Ovary (tissue), 10 donors: ENCODE measurements at places on chromosomes 2 and 18. TPM values are rescaled to one million over a fixed set of nuclear protein-coding genes. Genes with fewer than 3 reads are reported as not detected.

CASP10 gene
- total RNA-seq = 19.0 TPM

GNAL gene
- total RNA-seq = 4.2 TPM

FMNL2 gene
- total RNA-seq = 89.1 TPM

FZD7 gene
- total RNA-seq = 29.8 TPM

DES gene
- 211 TPM for total RNA-seq

C2orf80 gene
- total RNA-seq = not detected

ATG16L1 gene
- total RNA-seq = 32.3 TPM

INHBB gene
- 4.8 TPM for total RNA-seq

C2orf66 gene
- total RNA-seq = not detected

MAP3K20 gene
- total RNA-seq = 107 TPM

ACMSD gene
- total RNA-seq = not detected

OLA1 gene
- total RNA-seq = 45.8 TPM

LHCGR gene
- total RNA-seq = 1.5 TPM

ECEL1 gene
- 34.8 TPM for total RNA-seq

FLACC1 gene
- 0.37 TPM for total RNA-seq

DNAJC5G gene
- total RNA-seq = not detected

SLC16A14 gene
- total RNA-seq = 11.2 TPM

COL3A1 gene
- total RNA-seq = 264 TPM

POTEC gene
- total RNA-seq = not detected

NYAP2 gene
- not detected for total RNA-seq

PPP4R3B gene
- 56.4 TPM for total RNA-seq

TMEFF2 gene
- not detected for total RNA-seq

CDK15 gene
- 4.2 TPM for total RNA-seq

UGT1A7 gene
- total RNA-seq = not detected

DNAH7 gene
- 3.8 TPM for total RNA-seq
